ENCODE measurements at places on chromosomes 3 and 15.

DNA sequence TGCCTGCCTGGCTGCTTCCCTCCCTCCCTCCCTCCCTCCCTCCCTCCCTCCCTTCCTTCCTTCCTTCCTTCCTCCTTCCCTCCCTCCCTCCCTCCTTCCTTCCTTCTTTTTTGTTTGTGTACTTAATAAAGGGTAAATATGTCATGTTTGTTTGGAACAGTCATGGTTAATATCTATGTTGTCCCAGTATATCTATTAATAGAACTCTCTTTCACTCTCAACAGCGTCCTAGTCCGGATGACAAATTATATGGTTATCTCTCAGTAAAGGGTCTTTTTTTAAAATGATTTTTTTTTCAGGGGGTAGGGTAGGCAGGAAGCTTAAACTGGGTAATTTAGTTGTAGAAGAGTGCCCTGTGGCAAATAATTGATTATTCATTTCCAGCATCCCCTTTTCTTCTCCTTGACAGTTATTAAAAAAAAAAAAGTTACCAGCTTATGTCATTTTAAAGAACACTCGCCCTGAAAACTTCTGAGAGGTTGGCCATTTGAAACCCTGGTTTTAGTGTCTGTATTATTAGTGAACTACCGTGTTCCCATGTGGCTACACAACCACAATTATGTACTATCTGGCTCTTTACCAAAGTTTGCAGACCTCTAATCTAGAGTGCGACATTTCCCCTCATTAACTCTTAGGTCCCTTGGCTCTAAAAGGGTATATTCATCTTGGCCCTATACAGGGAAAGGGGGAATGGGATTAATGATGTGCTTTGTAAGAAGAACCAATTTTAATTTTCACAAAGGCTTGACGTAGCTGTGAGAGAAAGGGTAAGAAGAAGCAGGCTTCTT is 13.7 kb downstream of the TAGLN3 start:
- DNase-seq = no peak

DNA sequence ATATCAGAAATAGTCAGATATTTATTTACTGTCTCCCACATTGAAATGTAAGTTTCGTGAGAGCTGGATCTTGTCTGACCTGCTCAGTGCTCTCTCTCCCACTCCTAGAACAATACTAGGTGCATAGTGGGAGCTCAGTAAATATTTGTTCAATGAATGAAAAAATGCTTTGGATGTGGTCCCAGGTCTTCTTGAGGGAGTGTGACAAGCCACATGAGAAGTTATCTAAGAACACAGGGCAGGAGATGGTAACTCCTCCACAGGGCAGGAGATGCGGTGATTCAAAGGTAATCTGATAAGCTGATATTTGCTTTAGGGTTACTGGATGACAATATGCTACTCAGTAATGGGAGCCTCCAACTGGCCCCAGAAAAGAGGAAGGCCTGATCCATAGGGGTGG is 25.8 kb upstream of the PLA2G4E start:
- no peak for DNase-seq

GRCh38 chr15:44132057-44132456 is 63.0 kb downstream of the FRMD5 start:
- DNase-seq = no peak

DNA sequence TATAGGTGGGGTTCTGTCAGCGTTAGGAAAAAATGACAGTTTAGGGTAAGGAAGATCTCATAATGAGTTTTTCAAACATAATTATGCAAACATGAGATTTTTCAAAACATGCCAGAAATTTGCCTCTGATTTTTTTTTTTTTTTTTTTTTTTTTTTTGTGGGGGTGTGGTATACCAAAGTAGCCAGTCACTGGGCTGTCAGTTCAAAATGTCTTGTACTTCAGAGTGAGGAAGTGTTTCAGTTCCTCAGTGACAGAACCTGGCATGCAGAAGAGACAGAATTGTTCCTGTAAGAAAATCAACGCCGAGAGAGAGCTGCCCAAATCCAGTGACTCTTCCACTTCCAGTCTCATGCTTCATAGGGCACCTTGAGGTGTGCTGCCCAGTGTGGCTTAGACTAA is 9.7 kb downstream of the NCBP2 start:
- no peak for DNase-seq

DNA sequence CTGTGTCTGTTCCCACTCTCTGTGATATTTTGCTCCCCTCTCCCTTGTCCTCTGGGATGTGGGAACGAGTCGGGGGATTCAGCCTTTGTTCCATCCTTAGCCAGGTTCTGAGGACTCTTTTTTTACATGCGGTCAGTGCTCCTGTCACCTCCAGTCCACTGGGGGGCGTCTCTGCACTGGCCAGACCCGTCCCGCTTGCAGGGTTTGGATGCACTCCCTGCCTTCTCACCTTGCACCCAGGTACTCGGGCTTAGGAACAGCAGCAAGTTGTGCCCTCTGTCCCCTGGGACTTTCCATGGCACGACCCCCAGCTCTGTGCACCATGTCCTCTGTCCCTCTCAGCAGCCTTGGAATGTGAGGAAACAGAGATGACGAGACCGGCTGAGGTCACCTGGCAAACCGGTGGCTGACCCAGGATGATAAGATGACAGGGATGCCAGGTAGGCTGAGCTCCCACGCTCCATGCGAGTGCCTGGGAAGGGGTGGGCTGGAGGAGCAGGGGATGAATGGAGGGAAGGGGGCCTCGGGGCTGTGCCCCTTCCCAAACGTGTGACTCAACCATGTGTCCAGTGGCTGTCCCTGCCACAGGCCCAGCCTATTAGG is 27.3 kb upstream of the FGD5 start:
- DNase-seq = no peak
